Renal cortex interstitium (tissue), 15 donors: ENCODE measurements at places on chromosomes 1 and 21. TPM values are rescaled to one million over a fixed set of nuclear protein-coding genes. Genes with fewer than 3 reads are reported as not detected.

Gene ADAR
- polyA plus RNA-seq, result 146 TPM

Gene PODN
- polyA plus RNA-seq, result 2.6 TPM

Gene BATF3
- polyA plus RNA-seq, result 1.3 TPM

Gene TDRD5
- 5.2 TPM for polyA plus RNA-seq

Gene CHIT1
- polyA plus RNA-seq, result 0.45 TPM

Gene SH2D1B
- 0.16 TPM for polyA plus RNA-seq

Gene HSD3B2
- polyA plus RNA-seq, result 1.0 TPM

Gene SHISAL2A
- polyA plus RNA-seq, result 4.4 TPM

Gene SH3BGR
- polyA plus RNA-seq, result 3.5 TPM

Gene BRINP2
- polyA plus RNA-seq, result 0.14 TPM

Gene SLAMF9
- not detected for polyA plus RNA-seq

Gene S100A7A
- polyA plus RNA-seq, result not detected
